ENCODE measurements at places on chromosomes 12 and 14. TPM values are rescaled to one million over a fixed set of nuclear protein-coding genes. Genes with fewer than 3 reads are reported as not detected.

DNA sequence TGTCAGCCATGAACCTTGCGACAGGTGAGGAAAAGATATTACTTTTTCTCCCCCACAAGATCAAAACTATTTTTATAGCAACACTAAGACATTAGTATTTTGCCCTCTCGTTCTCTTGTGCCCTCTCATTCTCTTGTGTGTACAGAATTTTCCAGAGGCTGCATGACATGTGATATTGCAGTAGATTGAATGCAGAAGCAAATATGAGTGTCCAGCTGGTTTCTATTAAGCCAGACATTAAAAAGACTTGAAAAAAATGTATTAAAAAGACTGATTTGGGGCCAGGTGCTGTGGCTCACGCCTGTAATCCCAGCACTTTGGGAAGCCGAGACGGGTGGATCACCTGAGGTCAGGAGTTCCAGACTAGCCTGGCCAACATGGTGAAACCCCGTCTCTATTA, 63.7 kb upstream of the ZFP36L1 start:
- no peaks in the 10 kb centered on the region for H3K4me1 ChIP-seq
- no peak for DNase-seq
- H3K36me3 ChIP-seq: no peaks in the 10 kb centered on the region
- H3K27me3 ChIP-seq: no peaks in the 10 kb centered on the region

DNA sequence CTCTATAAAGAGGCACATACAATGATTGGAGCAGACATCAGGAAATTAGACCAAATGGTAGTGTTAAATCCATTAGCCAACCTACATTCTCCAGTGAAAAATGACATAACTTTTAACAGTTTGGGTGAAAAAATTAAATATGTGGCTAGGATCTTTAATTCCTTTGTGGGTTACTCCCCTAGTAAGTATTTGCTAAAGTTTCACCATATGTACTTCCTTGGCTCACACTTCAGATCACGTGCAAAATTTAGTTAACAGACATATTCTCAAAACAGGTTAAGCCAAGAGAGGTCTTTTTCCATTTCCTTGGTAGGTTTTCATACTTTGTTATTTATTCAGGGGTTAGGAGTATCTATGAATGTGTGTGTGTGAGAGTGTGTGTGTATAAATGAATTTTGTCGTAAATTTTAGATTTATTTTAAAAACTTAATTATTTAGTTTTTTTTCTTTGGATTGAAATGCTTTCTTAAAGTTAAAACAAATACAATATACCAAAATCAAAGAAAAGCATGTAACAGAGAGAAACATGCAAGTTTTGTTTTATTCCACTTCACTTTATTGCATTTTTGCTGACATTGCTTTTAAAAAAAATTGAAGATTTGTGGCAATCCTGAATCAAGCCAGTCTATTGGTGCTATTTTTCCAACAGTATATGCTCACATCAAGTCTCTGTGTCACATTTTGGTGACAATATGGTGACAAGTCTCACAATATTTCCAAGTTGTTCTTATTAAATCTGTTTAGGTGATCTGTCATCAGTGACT, 258.7 kb downstream of the FLRT2 start:
- H3K27ac ChIP-seq: no peak overlapping the region
- DNase-seq: no peak
- no peak overlapping the region for H3K4me3 ChIP-seq
- H3K4me1 ChIP-seq: no peaks in the 10 kb centered on the region
- H3K36me3 ChIP-seq: no peaks in the 10 kb centered on the region
- no peaks in the 10 kb centered on the region for H3K27me3 ChIP-seq

DNA sequence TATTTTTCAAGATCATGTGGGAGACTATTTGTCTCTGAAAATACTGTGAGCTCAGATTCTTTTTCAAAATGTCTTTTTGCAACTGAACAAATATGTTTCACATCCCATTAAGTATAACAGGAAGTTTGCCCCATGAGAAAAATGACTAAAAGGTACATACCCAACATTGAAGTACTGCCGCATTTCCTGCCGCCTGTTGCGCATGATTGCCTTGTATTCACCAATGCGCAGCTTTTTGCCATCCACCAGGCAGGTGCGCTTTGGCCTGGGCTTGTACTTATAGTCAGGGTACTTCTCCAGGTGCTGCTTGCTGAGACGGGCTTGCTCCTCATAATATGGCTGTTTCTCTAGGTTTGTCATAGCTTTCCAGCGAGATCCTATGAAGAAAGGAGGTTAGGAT, 413.2 kb downstream of the SOX5 start:
- DNase-seq: no peak
- H3K36me3 ChIP-seq: no peaks in the 10 kb centered on the region
- no peaks in the 10 kb centered on the region for H3K4me1 ChIP-seq
- no peak overlapping the region for H3K4me3 ChIP-seq

DNA sequence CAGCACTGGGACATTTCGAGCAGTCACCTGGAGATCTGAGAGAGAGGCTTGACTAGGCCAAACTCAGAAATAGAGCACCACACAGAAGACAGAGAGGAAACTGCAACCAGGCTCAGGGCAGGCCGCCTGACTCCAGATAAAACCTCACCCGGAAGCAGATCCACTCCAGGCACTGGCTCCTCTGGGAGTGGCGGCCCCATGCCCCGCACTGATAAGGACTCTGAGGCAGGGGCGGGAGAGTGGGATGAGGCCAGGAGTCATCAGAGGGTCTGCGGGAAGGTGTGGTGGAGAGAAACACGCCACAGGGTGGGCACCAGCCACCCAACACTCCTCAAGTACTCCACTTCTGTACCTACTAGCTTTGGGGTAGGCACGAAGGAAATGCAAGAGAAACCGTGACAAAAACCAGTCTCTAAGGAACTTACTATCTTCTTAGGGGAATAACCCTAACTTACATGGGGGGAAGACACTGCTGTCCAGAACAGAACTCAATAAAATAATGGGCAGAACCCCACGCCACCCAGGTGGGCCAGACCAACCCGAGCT, 71.3 kb downstream of the CHGA start:
- no peak overlapping the region for H3K4me3 ChIP-seq
- H3K27me3 ChIP-seq: no peaks in the 10 kb centered on the region
- no peak overlapping the region for H3K27ac ChIP-seq
- no peak for DNase-seq
- no peaks in the 10 kb centered on the region for H3K4me1 ChIP-seq

GRCh38 chr12:85923767-85924331, 49.8 kb downstream of the NTS start:
- no peak overlapping the region for H3K27ac ChIP-seq
- no peak overlapping the region for H3K4me3 ChIP-seq
- no peaks in the 10 kb centered on the region for H3K36me3 ChIP-seq

DNA sequence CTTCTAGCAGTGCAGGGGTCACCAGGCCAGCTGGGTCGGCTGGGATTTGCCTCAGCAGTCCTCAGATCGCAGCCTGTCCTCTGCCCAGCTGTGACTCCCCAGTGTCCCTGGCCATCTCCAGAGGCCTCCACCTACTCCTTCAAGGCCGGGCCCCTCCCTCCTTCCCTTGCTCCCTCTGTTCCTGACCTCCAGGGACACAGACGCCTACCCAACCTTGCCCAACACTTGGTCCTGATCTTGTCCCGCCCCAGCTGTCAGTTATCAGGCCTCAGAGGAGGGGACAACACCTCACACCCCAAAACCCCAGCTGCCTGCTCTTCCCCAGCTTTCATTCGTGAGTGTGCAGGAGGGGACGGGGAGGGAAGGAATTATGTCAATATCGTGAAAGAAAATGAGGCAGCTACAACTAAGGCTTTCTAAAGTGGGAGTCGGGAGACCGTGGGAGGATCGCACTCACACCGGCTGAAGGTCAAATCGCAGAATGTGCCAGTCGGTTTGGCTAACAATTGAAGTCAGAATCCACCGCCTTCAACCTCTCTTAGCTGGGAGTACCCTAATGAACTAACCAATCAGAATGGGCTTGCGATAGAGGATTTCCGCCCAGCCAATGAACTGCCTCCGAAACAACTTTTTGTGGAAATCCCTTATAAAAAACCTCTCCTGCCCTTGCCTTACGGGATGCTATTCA, 9.4 kb upstream of the PLBD2 start:
- no peak overlapping the region for H3K27ac ChIP-seq
- H3K4me1 ChIP-seq: no peaks in the 10 kb centered on the region
- no peak for DNase-seq

GRCh38 chr12:91370086-91370868, 187.7 kb upstream of the DCN start:
- no peak overlapping the region for H3K27ac ChIP-seq
- no peaks in the 10 kb centered on the region for H3K4me1 ChIP-seq
- H3K27me3 ChIP-seq: no peaks in the 10 kb centered on the region
- no peak overlapping the region for H3K4me3 ChIP-seq

DNA sequence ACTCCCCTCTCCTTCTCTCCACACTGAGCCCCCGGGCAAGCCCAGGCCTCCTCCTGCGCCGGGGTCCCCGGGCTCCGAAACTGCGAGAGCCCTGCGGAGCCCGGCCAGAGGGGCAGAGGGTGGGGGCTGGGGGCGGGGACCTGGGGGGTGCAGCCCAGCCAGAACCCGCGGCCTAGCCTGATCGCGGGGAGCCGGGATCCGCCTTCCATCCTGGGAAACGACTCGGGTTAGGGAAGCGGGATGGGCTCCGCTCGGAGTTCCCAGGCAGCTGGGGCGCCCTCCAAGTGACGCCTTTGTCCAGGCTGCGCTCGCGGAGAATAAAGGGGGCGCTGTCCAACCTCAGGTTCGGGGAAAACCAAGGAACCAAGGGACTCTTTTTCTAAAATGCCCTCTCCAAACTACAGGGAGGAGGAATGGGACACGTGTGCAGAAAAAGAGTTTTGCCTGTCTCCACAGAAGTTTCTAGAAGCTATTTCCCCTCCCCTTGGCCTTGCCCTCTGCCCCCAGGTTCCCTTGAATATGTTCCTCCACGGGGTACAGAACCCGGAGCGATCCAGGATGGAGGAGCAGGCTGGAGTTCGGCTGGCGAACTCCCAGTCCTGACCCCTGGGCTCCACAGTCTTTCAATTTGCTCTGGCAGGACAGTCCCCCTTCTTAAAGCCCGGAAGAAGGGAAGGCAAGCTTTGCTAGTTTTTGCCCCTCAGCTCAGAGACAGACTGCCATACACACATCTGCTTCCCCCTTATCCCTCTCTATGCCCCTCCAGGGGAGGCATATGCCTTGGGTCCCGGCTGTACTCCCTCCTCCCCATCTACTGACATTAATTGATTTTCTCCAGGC, 13.9 kb downstream of the NKX2-1 start:
- no peak overlapping the region for H3K4me3 ChIP-seq
- H3K27ac ChIP-seq: no peak overlapping the region
- no peaks in the 10 kb centered on the region for H3K36me3 ChIP-seq
- H3K4me1 ChIP-seq: no peaks in the 10 kb centered on the region
- DNase-seq: no peak
- peaks cover 24% of the 10 kb centered on the region for H3K27me3 ChIP-seq

DNA sequence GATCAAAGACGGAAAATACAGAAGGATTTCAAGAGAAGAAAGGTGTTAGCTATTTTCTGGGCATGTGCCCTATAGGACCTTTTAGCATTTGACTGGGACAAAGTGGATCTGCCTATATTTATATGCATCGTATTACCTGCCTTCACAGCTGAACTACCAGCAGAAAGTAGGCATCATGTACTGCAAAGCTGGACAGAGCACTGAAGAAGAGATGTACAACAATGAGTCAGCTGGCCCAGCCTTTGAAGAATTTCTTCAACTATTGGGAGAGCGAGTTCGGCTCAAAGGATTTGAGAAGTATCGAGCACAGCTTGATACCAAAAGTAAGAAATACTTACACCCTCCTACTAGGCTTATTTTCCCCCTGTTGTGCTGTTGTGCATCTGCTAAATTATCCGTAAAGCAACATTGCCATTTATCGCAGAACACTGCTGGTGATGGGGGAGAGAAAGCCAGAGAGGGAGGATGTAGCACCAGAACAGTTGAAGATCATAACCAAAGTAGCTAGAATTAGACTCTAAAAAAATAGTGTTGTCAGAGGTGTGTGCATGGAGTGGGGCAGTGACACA, 282.0 kb upstream of the RGS6 start:
- no peaks in the 10 kb centered on the region for H3K4me1 ChIP-seq
- no peak for DNase-seq
- H3K4me3 ChIP-seq: no peak overlapping the region
- no peaks in the 10 kb centered on the region for H3K36me3 ChIP-seq

- H3K36me3 ChIP-seq: no peaks in the 10 kb centered on the region
- no peak for DNase-seq
- H3K27me3 ChIP-seq: no peaks in the 10 kb centered on the region
Measured at GRCh38 chr14:94390372-94391086, 2.1 kb upstream of the SERPINA1 start.

DNA sequence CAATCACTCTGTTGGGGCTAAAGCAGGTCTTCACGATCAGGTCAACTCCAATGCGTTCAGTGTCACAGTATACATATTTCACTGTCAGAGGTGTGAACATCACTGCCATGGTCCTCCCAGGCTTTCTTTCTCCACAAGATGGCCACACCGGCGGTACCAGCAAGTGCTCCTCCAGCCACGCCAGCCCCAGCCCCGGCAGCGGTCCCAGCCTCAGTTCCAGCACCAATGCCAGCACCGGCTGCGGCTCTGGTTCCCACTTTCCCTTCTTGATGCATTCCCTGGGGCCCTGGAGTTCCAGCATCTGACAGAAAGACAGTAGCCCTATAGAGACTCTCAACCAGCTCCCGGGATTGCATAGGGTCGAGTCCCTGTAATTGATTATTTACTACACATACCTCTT, 10.9 kb upstream of the KCNA5 start:
- no peak for DNase-seq
- no peak overlapping the region for H3K27ac ChIP-seq
- no peaks in the 10 kb centered on the region for H3K4me1 ChIP-seq
- peaks cover 3% of the 10 kb centered on the region for H3K27me3 ChIP-seq
- no peak overlapping the region for H3K4me3 ChIP-seq

DNA sequence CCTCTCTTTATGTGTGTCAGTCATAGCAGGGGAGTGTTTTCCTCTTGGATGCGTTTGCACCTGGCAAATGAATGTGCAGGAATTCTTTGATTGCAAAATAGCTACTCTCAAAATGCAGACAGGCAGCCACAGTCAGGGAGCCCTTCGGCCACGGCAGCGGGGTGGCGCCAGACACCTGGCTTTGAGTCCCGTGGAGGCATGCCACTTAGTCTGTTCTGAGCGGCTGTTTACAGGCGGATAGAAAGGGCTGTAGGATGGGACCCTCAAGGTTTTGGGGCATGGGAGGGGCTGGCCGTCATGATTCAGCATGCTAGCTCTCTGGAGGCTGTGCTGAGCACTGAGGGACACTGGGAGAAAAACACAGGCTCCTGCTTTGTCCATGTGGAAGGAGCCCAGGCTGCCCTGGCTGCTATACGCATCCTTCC, 117.1 kb downstream of the SLC25A47 start:
- H3K4me1 ChIP-seq: no peaks in the 10 kb centered on the region
- peak overlapping the region; percentile 35 for H3K27ac ChIP-seq
- H3K36me3 ChIP-seq: no peaks in the 10 kb centered on the region
- H3K27me3 ChIP-seq: no peaks in the 10 kb centered on the region

DNA sequence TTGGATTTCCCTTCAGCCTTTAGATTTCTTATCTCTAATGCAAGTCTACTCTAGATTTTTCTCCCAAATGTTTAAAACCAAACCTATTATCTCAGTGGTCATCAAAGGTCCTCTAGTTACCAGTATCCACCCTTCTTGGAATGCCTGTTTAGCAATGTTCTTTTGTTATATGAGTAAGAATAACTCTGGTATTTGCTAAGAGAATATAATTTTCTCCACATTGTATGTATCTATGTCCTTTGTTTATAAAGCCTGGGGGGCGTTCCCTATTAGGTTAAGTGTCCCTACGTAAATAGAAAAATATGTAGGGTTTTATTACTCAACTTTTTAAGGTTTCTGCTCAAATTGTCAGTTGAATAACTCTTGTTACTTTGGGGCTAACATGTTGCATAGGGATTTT, 27.3 kb downstream of the PPM1A start:
- H3K27ac ChIP-seq: no peak overlapping the region
- H3K27me3 ChIP-seq: no peaks in the 10 kb centered on the region
- no peak for DNase-seq
- no peaks in the 10 kb centered on the region for H3K36me3 ChIP-seq

Gene TMTC1
- total RNA-seq: not detected

Gene APOF
- not detected for total RNA-seq

Gene TXNRD1
- 107 TPM for total RNA-seq

Gene LRRC10
- not detected for total RNA-seq

Gene LRRK2
- 0.31 TPM for total RNA-seq

Gene CRIP1
- 468 TPM for total RNA-seq

Measured in CD8-positive, alpha-beta memory T cell (primary cell).